Activated CD4-positive, alpha-beta T cell treated with anti-CD3 and anti-CD28 coated beads, Interleukin-2, amount 50 U/mL, for 48 hours (primary cell): ENCODE measurements at places on chromosomes 5 and 9.

DNA sequence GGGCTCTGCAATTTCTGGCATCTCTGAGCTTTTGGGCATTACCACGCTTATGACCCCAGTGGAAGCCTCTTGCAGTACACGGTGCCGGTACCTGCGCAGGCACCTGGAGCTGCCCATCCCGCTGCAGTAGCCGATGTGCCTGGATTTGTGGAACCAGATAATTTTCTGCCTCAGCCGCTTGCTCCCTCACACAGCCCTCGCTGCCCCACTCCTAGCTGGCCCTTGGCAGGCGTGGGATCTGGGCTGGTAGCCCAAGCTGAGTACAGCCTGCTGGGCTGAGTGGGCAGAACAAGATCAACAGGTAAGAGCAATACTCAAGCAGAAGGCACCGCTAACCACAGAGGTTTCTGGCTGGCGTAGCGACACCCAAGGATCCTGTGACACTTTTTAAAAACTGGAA is 1808.8 kb upstream of the ACO1 start:
- no peak for DNase-seq

GRCh38 chr5:72006361-72006760 is 100.9 kb upstream of the MAP1B start:
- no peak for DNase-seq

DNA sequence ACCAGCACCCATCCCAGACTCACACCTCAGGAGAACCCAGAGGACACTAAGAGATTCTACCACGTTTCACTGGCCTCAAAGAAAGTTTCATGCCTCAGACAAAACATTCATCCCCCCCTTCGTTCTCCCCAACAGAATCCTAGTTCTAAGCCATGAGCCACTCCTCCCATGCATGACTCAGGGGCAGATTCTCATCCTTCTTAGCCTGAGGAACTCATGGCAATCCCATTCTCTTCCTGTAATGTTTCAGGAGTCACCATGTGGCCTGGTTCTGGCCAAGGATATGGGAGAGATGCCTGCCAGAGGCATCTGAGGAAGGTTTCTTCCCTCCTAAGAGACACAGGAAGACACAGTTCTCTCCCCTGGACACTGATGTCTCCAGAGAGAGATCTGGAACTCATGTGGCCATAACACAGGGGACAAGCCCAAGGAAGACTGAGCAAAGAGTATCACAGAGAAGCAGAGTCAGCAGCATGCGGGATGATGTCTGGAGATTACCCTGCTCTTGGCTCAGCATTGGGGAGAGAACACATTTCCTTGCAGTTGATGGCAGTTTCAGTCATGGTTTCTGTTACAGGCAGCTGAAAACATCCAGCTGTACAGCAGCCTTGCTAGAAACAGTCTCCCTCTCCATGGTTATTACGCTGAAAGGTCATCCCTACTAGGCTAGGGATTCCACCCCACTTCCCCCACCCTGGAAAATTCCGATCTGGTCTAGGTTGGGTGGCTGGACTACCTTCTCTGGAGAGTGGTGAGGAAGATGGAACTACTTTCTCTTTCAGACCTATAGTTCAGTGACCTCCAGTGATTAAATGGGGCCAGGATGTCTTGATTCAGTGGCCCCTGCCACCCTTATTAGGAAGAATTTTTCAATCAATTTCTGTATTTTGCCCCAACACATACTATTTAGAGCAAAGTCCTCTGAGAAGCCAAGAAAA is 115.4 kb downstream of the ZNF608 start:
- DNase-seq: no peak

DNA sequence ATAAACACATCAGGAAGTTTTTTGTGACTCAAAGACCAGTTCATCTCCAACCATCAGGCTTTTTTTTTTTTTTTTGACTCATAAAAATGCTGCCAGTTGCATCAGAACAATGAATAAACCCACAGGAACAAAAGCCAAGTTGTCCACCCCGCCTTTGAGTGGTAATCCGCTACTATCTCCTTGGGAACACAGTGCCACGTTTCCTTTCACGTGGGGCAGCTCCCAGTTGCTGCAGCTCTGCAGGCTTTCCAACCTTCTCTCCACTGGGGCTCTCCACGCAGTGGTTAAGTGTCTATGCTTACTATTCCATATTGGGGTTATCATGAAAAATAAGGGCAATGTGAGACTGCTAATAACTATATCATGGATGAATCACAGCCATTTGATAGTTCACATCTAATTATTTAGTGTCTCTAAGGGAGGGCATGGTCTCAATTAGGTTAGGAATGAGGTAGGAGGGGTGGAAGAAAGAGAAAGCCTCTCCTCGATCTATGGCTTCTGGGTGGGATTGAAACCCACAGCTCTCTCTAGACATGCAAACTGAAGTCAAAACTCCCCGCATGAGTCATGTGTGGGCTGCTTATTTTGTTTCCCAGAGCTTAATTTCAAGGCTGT is 55.8 kb upstream of the ACTBL2 start:
- DNase-seq: no peak

GRCh38 chr5:154491941-154492340 is 13.9 kb upstream of the HAND1 start:
- DNase-seq: no peak

- no peak for DNase-seq
Measured at GRCh38 chr5:22669345-22669744, 183.8 kb downstream of the CDH12 start.

- no peak for DNase-seq
Measured at GRCh38 chr5:73522989-73523388, 24.7 kb downstream of the BTF3 start.

DNA sequence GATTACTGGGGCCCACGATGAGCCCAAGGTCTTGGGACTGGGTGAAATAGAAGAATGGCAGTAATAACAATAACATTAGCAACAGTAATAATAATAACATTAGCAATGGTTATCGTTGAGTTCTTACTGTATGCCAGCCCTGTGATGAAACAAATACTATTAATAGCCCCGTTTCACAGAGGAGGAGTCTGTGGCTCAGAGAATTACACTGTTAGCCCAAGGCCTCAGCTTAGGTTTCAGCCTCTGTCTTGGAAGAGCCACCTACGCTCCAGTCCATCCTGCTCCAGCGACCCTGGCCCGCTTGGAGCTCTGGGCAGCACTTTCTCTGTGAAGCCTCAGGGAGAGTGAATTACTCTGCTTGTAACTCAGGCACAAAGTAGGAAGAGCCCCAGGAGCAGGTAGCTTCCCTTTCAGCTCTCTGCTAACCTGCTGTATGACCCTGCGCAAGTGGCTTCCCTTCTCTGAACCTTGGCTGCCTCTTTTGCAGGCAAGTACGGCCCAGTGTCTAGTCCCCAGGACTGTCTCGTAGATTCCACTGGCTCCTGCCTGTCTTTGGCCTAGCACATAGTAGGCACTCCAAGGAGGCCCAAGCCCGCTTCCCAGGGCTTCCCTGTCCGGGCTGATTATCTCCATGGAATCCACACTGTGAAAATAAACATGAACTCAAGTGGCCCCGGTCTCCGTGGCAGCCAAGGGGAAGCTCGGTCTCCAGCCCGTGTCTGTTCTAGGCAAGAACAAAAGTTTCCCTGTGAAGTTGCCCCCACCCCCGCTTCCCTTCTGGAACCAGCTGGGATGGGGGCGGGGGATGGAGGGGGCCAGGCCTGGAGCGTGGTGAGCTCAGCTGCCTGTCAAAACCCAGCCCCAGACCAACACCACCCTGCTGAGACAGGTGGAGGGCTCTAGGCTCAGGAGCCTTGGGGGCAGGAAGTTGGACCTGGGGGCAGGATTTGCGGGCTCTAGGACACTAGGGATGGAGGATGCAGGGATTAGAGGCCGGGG is 26.2 kb upstream of the LMX1B start:
- DNase-seq: no peak
